ENCODE measurements at places on chromosomes 5 and 9.

- DNase-seq = no peak
Observed at GRCh38 chr5:56159521-56159947, 73.6 kb downstream of the ANKRD55 start.

- DNase-seq = no peak
Observed at GRCh38 chr9:3868012-3868411, 342.2 kb upstream of the RFX3 start.

- no peak for DNase-seq
Observed at GRCh38 chr9:100671898-100672297, 94.0 kb downstream of the CAVIN4 start.

DNA sequence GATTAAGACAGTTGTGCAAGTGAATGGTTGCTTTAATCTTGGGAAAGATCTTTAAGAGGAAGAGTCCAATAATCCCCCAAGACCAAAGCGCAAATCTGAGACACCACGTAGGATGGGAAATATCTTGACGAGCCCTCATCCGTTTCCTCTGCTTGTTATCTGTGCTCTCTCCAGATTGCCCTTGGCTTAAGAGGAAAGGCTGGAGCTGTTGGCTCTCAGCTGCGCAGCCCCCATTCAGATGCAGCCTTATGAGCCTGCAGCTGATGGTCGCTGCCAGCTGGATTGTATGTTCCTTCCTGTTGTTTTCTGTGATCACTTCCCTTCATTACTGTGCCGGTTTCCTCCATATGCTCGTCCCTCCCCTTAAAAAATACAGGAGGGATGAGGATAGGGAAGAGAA, 47.7 kb downstream of the PWWP2A start:
- DNase-seq = no peak

DNA sequence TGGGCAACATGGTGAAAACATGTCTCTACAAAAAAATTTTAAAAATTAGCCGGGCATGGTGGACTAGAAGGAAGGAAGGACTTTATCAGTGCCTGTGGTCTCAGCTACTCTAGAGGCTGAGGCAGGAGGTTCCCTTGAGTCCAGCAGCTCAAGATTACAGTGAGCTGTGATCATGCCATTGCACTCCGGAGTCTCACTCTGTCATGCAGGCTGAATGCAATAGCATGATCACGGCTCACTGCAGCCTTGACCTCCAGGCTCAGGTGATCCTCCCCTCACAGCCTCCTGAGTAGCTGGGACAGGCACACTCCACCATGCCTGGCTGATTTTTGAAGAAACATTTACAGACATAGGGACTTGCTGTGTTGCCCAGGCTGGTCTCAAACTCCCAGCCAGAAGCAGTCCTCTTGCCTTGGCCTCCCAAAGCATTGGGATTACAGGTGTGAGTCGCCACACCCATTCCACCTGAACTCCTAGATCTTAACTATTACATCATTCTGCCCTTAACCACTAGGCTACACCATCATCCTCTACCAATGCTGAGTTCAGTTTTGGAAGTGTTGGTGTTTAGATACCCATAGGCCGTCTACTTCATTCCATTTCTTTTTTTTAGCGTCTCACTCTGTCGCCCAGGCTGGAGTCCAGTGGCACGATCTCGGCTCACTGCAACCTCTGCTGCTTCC, 2.0 kb upstream of the URM1 start:
- DNase-seq = no peak

DNA sequence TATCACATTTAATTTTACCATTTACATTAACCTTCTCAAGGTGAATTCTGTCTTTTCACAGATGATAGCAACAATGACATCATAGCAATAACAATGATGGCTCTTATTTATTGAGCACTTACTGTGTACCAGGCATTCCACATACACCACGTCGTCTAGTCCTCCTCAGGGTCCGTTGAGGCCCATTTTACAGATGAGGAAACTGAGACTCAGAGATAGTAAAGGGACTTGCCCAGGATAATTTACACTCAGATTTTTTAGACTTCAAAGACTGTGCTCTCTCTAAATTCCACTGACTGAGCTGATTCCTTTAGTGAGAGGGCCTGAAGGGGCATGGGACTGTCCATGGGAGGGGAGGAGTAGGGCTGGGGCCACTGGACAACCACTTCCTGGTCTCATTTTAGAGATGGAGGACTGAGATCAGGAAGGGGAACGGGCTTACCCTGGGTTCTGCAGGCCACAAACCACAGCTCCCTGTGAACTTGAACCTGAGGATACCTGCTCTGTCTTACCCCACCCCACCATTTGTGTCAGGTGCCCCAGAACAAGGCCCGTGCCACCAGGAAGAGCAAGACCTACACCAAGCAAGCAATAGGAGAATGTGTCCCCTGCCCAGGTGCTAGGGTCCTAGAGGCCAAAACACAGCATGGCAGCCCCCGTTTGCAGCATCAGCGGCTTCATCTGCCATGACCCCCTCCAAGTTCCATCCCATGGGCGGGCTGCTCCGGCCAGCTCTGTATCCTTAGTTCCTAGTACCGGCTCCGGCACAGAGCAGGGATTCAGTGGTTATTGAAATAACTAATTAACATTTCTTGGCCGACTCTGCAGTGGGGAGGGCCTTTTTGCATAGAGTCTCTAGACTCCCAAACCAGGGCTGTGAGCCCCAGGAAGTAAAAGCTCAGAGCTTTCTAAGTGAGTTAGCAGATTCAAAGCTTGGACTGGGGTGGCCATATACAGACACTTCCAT, 96.6 kb downstream of the RGS3 start:
- no peak for DNase-seq

- DNase-seq = no peak
Observed at GRCh38 chr9:13122756-13123369, 156.6 kb downstream of the MPDZ start.

GRCh38 chr5:73387149-73387591, 61.4 kb downstream of the FOXD1 start:
- no peak for DNase-seq

DNA sequence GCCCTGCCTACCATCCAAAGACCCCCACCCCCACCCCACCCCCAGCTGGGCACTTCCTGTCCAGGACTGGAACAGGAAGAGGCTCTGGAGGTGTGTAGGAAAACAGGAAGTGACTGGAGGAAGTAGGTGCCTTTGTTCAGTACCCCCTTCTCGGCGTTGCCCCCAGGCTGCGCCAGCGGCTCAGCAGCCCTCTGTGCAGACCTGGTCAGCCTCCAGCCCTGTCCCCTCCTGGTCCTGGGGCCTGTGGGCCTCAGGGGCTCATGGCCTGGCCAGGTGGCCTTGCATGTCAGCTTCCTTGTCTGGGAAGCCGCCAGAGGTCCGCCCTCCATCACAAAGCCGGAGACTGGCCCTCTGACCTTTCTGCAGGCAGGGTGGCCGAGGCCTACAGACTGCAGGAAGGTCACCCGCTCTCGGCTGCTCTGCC, 26.0 kb downstream of the FLT4 start:
- DNase-seq = no peak

GRCh38 chr9:126461029-126461428, 134.4 kb downstream of the MVB12B start:
- DNase-seq = no peak

DNA sequence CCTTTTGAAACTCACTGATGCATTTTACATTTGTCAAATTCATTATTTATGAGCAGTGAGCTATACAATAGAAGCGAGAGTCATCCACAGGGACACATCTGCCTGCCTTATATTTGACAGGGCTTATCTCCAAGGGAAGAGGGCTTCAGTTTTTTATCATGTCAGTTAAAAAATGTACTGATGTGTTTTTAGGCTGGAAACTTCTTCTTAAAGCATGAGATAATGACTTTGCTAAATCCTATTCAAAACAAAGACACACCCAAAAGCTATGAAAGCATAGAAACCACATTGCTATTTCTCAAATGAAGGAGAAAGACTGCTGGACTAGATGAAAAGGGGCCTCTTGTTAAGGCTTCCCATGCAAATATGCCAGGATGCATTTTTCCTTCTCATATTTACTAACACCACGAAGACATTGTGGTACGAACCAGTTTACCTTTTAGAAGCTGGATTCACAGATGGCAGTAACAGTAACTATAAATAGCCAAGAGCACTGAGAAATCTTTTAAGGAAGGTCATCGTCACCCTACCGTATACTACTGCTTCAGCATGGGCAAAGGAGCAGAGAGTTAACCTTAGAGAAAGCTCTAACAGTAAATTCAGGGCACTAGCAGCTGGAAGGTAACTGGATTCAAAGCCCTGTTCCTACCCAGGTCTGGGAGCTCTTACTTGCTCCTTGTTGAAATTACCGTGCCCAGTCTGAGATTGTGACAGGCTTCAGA, 86.3 kb upstream of the IFNK start:
- DNase-seq = no peak

- no peak for DNase-seq
Observed at GRCh38 chr9:87119328-87119881, 172.1 kb upstream of the GAS1 start.

DNA sequence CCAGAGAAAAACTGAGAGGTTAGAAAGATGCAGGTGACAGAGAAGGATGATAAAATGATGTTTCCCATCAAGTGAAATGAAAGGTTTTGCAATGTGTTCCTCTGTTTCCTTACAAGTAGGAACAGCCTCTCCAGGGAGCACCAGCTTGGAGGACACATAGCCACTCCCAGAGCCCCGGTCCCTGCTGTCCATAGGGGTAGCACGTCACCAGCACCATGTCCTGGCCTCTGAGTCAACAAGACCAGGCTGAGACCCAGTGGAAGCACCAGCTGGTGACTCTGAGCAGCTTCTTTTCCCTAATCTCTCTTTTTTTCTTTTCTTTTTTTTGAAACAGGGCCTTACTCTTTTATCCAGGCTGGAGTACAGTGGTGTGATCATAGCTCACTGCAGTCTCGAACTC, 19.4 kb upstream of the HMCN2 start:
- no peak for DNase-seq

DNA sequence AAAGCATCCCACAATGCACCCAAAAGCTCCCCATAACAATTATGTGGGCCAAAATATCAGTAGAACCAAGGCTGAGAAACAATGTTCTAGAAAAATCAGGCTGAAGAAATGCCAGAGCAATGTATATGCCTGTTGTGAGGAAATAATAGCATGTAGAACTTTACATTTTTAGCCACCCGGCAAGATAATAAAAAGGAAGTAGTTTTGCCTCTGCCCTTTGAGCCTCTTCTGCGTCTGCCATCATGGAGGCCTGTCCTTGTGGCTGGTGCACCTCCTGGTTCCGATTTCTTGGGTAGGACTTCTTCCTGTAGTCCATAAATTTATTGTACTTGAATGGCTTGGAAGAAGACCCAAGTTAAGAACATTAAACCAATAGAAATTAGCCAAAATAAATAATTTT, 38.9 kb upstream of the TNFAIP8 start:
- no peak for DNase-seq

DNA sequence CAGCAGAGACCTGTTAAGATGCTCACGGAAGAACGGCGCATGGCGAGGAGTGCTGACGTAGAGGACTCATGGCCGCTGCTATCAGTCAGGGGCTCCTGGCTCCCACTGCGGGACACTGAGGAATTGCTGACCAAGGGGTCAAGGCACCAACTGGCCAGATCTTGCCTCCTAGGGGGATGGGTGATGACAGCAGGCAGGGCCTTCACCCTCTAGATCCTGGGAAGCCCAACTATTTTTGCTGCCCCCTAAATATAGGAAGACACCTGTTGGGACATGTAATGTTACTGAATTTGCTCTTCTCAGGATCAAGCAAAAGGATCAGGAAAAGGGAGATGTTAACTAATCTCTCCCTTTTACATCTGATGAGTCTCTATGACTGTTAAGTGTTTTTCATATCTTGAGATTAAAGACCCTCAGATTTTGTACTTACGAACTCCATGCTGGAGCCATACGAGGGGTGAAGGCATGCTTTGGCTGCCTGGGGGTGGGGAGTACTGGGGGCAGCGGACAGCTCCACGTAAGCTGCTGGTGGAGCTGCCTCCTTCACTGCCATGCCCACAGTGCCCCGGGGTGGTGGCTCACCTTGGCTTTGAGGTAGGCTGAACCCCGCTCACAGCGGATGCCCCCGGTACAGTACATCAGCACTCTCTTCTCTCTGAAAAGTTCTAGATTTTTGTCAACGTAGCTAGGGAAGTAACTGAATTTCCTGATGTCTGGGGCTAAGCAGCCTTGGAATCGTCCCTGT, 28.1 kb downstream of the TSTD2 start:
- DNase-seq = no peak

- DNase-seq = no peak
Observed at GRCh38 chr9:72635197-72635596, 113.8 kb downstream of the TMC1 start.

DNA sequence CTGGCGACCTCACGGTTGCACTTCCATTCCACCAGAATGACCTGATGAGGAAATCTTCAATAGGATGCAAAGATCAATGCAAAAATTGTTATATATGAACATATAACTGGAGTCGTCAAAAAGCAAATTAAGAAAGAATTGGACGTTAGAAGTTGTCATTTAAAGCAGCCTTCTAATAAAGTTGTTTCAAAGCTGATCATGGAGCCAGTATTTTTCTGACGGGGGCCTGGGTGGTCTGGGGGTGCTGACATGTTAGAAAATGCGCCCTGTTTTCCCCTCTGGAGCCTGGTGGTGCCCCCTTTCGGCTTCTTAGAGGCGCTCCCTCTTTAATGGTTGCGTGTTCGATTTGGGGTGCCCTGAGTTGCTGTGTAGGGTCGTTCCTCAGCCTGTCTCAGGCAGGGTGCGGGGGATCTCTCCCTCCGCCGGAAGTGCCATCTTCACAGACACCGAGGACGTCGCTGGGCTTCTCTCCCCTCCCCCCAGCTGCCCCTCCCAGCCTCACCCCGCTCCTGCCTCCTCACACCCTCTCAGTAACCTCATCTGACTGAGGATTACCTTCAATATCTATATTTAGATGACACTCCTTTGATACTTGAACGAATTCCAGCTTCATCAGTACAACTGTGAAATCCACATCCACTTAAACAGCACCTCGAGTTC, 18.3 kb downstream of the PTGES2 start:
- DNase-seq = no peak

DNA sequence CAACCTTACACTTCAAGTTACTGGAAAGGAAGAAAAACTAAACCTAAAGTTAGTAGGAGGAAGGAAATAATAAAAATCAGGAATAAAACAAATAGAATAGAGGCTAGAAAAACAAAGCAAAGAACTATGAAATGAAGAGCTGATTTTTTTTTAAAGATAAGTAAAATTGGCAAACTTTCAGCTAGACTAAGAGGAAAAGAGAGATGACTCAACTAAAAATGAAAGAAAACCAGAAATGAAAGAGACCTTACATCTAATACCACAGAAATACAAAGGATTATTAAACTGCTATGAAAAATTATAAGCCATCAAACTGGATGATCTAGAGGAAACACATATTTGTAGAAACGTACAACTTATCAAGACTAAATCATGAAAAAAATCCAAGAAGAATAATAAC, 60.0 kb downstream of the PRRC1 start:
- DNase-seq = no peak

- no peak for DNase-seq
Observed at GRCh38 chr9:91060520-91061343, 259.1 kb downstream of the SYK start.

- DNase-seq = no peak
Observed at GRCh38 chr5:4313138-4313537, 717.5 kb downstream of the IRX1 start.

GRCh38 chr5:168944004-168944403, 356.9 kb downstream of the SLIT3 start:
- no peak for DNase-seq

All from stimulated activated CD4-positive, alpha-beta T cell treated with anti-CD3 and anti-CD28 coated beads, Interleukin-15, amount 100 ng/mL, for 1 hour (primary cell).